ENCODE measurements at places on chromosomes 2 and 18. TPM values are rescaled to one million over a fixed set of nuclear protein-coding genes. Genes with fewer than 3 reads are reported as not detected.

The TXNDC2 gene
- total RNA-seq, result not detected

GRCh38 chr2:239586651-239587310 lies 186.0 kb upstream of the HDAC4 start:
- DNase-seq, result no peak

The CXCR2 gene
- total RNA-seq, result not detected

The REG1A gene
- total RNA-seq, result not detected

- no peak for DNase-seq
These were observed 52.0 kb downstream of the EIPR1 start for GRCh38 chr2:3325458-3326181.

The RAB27B gene
- total RNA-seq, result 1.1 TPM

GRCh38 chr2:66539452-66539851 lies 104.5 kb downstream of the MEIS1 start:
- no peak for DNase-seq

DNA sequence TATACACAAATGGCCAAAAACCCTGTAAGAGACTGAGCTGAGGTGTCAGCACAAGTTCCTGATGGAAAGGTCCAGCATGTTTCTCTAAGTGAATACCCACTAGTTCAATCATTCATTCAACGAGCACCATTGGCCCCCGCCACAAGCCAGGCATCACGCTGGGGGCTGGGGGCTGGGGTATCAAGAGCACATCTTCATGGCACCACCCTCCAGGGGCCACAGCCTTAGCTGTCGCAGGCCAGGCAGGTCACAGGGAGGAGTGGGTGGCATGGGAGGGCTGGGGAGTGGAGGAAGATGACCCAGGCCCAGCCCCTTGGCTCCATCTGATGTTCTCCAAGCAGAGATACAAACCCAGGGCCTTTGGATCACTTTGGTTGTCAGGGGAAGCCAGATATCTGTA lies 97.9 kb downstream of the ACKR3 start:
- DNase-seq, result no peak

DNA sequence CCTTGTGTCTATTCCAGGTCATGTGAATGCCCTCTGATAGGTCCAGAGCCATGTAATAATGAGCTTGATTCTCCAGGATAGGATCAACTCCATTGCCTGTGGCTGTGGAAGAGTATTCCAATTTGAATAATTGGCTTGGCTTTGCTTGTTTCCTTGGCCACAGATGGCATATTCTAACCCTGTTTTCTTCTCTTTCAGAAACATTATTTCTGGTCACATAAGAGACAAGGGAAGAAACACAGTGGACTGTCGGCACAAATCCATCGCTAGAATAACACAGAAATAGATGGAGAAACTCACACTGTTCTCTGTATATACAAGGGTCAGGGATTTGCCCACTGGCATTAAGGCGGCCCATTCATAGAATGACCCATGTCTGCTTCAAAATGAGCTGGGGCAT lies 278.4 kb upstream of the CCDC68 start:
- no peak for DNase-seq

The BOD1L2 gene
- total RNA-seq, result not detected

- no peak for DNase-seq
These were observed 89.0 kb downstream of the EIPR1 start for GRCh38 chr2:3288470-3289170.

The CPO gene
- total RNA-seq, result 0.96 TPM

GRCh38 chr2:168643979-168644378 lies 158.5 kb upstream of the NOSTRIN start:
- no peak for DNase-seq

DNA sequence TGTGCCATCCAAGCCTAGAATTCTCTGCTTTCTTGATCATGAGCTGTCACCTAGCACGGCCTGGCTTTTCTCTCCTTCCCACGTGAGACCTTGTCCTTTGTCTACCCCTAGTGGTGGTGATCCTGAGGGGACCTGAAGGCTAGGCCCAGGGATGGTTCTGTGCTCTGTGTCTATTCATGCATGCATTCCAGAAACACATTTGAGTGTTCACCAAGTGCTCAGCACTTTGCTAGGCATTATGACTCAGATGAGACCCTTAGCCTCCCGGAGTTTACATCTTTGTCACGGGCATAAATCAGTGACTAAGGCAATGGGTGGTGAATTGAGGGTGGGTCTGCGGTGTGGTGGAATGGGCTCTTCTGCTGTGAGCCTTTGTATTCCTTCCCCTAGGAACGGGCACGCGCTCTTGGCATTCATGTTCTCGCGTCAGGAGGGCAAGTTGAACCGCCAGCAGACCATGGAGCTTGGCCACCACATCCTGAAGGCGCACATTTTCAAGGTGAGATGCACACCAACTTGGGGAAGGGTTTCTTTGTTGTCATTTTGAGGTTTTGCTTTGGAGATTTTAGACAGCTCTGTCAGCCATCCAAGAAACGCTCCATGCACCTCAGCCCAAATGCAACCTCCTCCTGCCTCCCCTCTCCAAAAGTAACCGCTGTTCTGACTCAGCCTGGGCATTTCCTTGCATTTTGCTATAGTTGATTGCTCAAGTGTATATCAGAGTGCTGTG lies 100.9 kb downstream of the WDSUB1 start:
- no peak for DNase-seq

The PRKAG3 gene
- not detected for total RNA-seq

The C1QL2 gene
- total RNA-seq, result 0.15 TPM

The PLGLB1 gene
- 6.0 TPM for total RNA-seq

The EVX2 gene
- total RNA-seq, result not detected

The SIX2 gene
- total RNA-seq, result 0.98 TPM

The PRR30 gene
- not detected for total RNA-seq

GRCh38 chr2:233051241-233052149 lies 8.6 kb upstream of the INPP5D start:
- DNase-seq, result peak; percentile 35

DNA sequence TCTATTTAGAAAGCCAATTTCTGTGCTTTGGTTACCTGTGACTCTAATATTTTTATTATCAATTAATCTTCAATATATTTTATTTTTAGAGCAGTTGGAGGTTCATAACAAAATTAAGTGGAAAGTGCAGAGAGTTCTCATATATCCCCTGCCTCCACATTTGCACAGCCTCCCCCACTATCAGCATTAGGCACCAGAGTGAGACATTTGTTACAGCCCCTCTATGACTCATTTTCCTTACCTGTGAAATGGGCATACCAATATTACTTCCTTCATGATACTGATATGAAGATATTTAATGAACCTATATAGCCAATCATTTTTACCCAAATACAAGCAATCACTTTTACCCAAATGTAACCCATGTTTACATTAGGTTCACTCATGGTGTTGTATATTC lies 34.0 kb upstream of the CYTIP start:
- no peak for DNase-seq

DNA sequence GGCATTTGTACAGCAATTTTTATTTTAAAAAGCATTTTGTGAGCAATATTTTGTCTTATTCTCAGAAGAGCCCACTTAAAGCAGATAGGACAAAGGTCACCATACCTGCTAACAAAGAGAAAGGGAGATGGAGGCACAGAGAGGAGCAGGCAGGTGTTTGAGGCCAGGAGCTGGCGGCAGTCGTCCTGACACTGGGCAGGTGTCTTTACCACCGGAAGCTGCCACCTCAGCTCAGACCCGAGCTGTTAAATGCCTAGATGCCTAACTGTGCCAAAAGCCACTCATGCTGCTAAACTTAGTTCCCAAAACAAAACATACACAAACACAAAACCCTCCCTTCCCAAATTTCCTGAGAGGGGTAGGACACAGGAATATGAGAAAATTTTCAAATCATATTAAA lies 120.9 kb downstream of the CNTNAP5 start:
- no peak for DNase-seq

DNA sequence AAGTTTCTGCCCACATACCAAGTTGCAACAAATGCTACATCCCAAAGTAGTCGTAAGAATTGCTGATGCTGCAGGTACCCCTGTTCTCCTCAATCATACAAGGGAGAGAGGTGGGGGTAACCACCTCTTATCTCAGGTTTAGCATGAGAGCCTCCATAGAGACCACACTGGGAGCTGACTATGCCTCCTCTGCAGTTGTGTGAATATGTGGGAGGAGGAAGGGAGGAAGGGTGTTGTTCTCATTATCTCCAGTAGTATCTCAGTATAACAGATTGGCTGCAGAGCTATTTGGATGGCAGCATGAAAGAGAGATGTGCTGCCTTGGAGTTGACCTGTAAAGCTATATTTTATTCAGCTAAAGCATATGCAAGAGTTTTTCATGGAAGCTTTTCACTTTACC lies 690.7 kb downstream of the KCNJ3 start:
- no peak for DNase-seq

The VWA3B gene
- not detected for total RNA-seq

- no peak for DNase-seq
These were observed 95.4 kb upstream of the FN1 start for GRCh38 chr2:215531284-215531683.

The UGT1A4 gene
- total RNA-seq, result not detected

DNA sequence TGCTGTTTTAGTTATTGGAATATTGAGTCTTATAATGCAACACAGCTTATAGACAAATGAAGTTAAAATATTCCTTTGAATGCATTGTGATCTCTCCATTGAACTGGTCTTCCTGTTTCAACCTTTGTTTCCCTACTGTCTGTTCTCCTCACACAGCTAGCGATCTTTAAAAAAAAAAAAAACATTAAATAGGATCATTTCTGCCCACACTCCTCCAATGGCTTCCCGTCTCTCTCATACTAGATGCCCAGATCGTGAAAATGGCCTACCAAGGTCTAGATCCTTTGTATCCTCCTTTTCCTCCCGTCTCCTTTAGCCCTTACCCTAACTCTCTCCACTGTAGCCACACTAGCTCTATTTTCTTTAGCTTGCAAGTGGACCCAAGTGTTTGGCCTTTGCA lies 2.4 kb downstream of the FAM171B start:
- no peak for DNase-seq

- no peak for DNase-seq
These were observed 507.1 kb upstream of the ID2 start for GRCh38 chr2:8174641-8175257.

DNA sequence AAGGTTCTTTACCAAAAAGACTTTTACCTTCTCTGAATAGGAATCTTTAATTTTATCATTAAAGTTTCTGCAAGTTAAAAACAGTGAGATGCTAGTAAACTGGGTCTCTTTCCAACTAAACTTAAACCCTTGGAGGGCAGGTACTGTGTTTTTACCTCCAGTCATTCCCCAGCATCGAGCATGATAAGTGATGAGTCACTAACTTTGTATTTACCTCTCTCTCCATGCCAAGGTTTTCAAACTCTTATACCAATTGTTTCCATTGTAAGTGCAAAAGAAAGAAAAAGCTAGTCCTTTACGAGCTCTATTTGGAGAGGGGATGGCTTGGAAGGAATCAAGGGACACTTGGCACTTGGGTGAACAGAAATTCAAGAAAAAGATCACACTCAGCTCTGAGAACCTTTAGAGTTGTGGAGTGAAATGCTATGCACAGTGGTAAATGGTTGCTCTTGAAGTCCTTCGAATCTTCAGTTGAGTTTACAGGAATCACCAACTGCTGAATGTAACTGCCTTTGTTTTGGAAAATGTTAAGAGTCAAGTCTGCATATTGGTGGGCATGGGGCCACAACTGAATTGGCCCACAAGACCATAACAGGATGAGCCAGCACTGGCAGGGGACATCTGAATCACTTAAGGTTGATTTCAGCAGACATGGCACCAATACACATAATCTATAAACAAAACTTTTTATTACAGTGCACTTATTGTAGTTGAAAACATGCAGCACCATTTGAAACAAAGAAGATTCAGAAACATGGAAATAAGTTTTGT lies 8.3 kb upstream of the RBM43 start:
- DNase-seq, result no peak

The TM4SF20 gene
- total RNA-seq, result not detected

The ARHGEF33 gene
- 1.6 TPM for total RNA-seq

The SKA1 gene
- not detected for total RNA-seq

DNA sequence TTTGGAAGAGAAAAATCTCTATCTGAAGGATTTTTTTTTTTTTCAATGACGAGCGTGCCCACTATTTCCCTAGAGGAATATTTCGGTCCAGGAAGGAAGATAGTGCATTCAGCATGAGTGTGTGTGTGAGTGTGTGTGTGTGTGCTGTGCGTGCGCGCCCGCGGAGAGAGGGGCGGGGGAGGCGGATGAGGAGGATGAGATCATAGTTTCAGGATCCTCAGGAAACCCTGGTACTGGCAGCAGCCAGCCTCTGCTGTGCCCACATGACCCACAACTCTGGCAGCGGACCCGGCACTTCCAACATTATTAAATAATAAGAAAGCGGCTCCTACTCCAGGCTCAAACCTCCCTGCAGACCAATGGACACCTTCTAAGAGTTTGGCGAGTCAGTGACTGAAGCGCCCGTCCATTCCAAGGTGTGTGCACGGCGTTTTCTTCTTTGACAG lies 217.0 kb upstream of the DTNA start:
- DNase-seq, result peak; percentile 85

- no peak for DNase-seq
These were observed 58.6 kb downstream of the LHCGR start for GRCh38 chr2:48696881-48697280.

DNA sequence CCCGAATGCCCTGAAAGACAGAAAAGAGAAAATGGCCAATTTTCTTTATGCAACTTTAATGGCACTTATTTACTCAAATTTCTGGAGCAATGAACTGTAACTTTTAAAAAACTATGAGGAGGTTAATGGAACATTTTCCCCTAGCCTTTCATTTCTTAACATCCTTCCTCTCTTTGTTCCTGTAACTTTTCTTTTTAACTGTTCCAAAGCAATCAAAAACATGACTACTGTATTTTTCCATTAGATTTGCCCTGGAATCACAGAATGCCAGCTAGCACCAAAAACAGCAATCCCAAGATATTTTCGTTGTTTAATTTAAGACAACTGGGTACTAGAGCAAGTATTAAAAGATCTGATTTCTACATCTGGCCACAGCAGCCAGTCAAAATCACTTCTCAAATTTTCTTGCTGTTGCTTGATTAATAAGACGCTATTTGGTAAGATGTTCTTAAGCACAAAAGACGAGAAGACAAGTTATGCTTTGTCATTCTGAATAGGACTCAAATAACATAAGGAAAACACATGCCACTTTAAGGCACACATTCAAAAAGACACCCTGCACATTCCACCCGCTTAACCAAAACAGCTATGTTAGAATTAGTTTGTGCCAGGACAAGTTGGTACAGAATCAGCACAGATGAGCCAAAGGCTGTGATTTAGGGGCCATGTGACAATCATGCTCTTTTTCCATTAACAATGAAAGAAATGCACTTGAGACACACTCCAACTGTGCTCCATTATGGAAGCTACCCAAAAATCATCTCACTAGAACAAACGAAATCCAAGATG lies 3.6 kb downstream of the STARD7 start:
- peak; percentile 55 for DNase-seq

The PLA2R1 gene
- 27.9 TPM for total RNA-seq

GRCh38 chr2:54878182-54878581 lies 154.7 kb downstream of the EML6 start:
- no peak for DNase-seq

All from breast epithelium (tissue), 4 donors.